Muscle of arm (tissue), 14 donors: ENCODE measurements at places on chromosomes 6 and 20. TPM values are rescaled to one million over a fixed set of nuclear protein-coding genes. Genes with fewer than 3 reads are reported as not detected.

The TNF gene
- polyA plus RNA-seq = 0.40 TPM

The MOCS3 gene
- 2.8 TPM for polyA plus RNA-seq

The TRDN gene
- polyA plus RNA-seq = 239 TPM

The GSTA3 gene
- not detected for polyA plus RNA-seq

The CLVS2 gene
- 0.34 TPM for polyA plus RNA-seq

The SOD2 gene
- 106 TPM for polyA plus RNA-seq

The TINAG gene
- not detected for polyA plus RNA-seq

The TFAP2A gene
- 0.43 TPM for polyA plus RNA-seq

The WFDC5 gene
- polyA plus RNA-seq = not detected

The ANKRD66 gene
- 0.30 TPM for polyA plus RNA-seq

The OOEP gene
- polyA plus RNA-seq = not detected

DNA sequence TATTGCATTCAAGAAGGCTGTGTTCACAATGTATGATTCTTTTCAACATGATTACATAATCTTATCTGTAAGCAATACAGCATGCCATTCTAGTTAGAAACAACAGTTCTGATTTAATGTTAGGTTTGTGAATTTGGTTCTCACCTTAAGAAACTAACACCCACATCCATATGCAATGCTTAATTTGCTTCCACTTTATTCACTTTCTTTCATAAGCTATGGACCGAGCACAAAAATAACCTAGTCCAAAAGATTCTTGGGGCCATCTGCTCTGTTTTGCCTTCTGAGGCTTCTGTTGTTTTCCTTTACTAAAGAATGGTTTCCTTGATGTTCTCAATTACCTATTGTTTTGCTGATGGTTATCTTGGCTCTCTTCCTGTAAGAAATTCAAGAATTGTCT is 258.2 kb downstream of the EYS start:
- DNase-seq = no peak

GRCh38 chr6:9007027-9007426 is 571.7 kb upstream of the SLC35B3 start:
- DNase-seq = no peak

DNA sequence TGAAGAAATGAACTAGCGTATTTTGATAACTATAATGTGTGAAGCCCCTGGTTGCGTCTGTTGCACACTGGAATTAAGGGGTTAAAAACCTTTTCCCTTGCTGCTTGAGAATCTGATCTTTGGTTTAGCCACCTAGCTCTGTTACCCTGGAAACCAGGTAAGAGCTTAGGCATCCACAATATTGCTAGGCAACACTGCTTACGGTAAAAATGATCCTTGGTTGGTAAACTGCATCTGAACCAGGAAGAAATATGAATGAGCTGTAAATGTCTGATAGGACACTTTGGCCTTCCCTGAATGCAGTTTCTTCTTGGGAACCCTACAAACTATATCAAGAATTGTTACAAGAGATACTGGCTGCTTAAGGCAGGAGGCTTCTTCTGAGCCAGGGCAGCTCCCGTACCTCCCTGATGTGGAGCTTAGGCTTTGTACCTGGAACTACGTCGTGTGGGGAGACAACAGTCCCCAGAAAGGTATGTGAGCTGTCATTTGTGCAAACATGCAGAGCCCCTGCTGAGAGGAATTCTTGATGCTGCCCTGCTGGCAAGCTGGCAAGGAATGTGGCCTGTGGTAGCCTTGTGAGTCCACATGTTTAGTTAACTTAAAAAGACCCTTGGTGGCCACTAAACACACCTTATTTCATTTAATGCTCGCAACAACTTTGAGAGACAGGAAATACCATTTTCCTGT is 18.4 kb downstream of the UBE3D start:
- DNase-seq = no peak

DNA sequence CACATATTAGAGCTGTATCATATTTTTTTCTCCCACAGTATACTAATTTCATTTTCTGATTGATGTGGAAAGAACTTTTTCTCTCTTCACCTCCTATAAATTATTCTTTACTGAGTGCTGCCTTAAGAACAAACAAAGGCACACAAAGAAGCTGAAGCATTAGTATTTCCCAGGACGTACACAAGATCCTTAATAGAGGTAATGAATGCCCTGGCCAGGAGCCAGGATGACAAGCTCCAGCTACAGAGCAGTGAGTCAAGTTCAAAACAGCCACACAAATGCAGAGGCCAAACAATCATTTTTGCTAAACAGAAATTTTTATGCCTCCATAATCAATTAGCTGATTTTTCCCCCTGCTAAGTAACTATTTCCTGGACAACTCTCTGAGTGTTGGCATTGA is 639.6 kb downstream of the EPHA7 start:
- peak; percentile 35 for DNase-seq

- DNase-seq = peak; percentile 80
Observed at GRCh38 chr20:25065625-25066338, 7.8 kb upstream of the ACSS1 start.

DNA sequence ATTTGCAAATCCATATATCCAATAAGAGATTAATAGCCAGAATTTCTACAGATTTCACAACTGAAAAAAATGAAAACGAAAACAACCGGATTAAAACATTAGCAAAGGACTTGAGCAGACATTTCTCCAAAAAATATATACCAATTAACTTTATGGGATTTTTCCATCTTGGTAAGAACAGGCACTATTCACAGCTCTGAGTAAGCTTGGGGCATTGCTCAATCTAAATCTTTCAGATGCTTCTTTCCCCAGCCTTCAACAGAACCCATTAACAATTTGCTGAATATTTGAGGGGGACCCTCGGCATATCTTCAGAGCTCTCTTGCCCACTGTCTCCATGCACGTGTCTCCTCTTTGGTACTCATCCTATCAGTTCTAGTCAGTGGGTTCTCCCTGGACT is 111.7 kb upstream of the CD93 start:
- no peak for DNase-seq

GRCh38 chr20:51799401-51799860 is 2.9 kb downstream of the SALL4 start:
- no peak for DNase-seq

GRCh38 chr6:168166627-168167026 is 87.6 kb upstream of the FRMD1 start:
- DNase-seq = no peak

DNA sequence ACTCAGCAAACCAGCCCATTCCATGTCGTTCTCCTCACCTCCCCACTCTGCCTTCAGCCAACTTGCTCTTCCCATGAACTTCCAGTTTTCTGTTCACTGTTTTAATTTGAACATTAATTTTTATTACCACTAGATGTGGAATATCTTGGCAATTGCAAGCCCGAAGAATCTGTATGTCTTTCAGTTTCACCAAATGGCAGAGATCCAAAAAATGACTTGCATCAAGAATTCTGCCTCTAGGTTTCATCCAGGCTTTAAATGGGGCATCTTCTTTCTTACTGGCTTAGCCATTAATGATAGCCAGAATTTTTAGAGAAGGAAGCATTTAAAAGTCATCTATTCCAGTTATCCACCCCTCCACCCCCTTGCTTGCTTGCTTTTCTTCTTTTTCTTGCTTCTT is 39.0 kb downstream of the CAP2 start:
- no peak for DNase-seq

GRCh38 chr6:118617417-118617816 is 34.0 kb downstream of the CEP85L start:
- no peak for DNase-seq

GRCh38 chr6:163338671-163339405 is 75.7 kb upstream of the QKI start:
- peak; percentile 79 for DNase-seq

DNA sequence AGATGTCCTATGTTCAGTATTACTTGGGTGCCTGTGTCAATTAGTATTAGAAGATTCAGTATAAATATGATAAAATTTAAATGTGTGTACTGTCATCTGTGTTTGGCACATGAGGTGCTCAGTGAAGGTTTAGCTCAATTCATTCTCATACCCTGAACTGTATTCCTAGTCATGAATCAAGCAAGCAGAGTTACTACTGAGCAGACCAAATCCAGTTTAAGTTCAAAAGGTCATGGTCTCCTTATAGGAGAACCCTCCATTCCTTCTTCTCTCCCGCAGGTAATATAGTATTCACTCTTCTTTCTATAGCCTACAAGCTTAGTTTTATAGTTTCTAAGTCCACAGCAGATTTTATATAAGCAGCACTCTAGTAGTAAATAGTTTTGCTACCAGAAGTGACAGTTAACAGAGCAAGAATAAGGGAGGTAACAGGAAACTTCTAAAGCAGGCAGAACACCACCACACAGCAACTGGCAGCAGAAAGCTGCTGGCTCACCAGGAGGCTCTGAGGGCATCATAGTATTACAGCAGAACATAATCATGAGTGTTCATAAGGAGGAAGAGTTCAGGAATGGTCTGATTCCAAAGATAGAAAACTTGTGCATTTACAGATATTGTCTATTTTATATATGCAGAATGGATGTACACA is 133.2 kb downstream of the SLC16A10 start:
- DNase-seq = no peak

DNA sequence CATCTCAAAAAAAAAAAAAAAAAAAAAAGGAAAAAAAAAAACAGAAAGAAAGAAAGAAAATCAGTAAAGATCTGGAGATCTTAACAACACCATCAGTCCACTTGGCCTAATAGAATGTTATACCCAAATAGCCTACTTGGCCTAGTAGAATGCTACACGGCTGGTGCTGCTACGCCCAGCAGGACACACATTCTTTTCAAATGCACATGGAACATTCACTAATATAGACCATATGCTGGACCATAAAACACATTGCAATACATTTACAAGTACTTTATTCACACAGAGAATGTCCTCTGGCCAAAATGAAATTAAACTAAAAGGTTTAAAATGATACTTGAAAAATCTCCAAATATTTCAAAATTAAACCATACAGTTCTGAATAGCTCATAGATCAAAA is 80.0 kb upstream of the TNFAIP3 start:
- no peak for DNase-seq

GRCh38 chr6:33886673-33887144 is 82.9 kb upstream of the MLN start:
- DNase-seq = no peak

- DNase-seq = no peak
Observed at GRCh38 chr6:92125681-92126080, 1293.7 kb downstream of the EPHA7 start.

DNA sequence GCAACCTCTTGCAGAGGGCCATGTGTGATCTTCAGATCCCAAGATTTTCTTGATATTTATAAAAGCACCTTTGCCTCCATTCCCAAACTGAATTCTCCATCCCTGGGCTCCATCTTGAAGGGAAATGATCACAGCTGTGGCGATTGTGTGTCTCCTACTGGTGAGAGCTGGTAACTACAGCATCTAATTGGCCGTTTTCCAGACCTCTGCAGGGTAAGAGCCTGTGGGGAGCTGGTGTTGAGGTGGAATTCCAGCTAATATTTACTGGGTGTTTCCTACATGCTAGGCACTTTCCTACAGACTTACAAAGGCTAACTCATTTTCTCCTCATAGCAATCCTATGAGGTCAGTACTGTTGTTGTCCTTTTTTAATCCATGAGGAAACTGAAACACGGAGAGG is 59.2 kb upstream of the FNDC1 start:
- DNase-seq = no peak

DNA sequence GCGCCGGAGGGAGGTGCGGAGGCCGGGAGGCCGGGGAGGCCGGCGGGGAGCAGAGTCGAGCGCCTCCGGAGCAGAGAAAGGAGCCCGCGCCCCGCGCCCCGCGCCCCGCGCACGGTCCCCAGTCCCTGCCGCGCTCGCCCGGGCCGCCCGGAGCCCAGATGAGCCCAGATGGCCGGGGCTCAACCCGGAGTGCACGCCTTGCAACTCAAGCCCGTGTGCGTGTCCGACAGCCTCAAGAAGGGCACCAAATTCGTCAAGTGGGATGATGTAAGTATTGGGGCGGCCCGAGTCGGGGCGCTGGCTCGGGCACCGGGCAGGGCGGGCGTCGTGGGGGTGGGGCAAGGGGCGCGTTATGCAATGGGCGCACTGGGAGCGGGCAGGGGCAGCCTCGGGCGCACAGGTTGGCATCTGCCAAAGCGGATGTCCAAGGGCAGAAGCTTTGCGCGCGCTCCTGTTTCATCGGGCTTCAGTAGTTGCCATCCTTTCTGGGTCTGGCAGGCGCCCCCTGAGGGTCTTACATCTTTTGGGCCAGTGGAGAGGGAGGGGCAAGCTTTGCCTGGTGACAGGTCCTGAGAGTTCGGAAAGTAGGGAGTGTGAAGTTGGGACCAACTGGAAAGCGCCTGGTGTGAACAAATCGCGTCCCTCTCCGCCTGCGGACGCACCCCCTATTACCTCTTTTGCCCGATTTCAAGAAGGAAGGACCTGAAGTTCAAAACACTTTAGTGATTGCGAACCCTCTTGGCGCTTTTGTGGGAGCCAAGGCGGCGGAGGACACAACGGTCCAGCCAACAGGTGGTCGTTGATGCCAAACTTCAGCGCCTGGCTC is 631 bp downstream of the PLCB1 start:
- no peak for DNase-seq

- DNase-seq = no peak
Observed at GRCh38 chr6:135346747-135347146, 150.8 kb downstream of the AHI1 start.

GRCh38 chr6:30541515-30542403 is 14.5 kb downstream of the GNL1 start:
- peak; percentile 87 for DNase-seq

DNA sequence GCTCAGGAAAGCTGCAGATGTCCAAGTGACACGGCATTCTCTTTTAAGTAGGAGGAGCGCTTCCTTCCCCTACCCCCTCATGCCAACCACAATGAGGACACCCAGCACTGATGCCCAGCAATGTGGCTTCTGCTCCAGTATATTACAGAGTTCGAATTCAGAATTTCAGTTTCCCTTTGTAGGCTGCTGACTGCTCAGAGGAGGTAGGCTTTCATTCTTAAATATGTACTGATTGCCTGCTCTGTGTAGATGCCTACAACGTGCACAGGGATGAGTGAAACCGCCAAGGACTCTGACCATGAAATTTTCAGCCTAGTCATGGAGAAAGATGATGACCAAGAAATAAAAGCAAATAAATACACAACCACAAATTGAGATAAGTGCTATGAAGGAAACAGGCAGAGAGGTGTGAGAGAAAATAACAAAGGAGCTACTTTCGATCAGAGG is 50.9 kb upstream of the TNFAIP3 start:
- DNase-seq = no peak

DNA sequence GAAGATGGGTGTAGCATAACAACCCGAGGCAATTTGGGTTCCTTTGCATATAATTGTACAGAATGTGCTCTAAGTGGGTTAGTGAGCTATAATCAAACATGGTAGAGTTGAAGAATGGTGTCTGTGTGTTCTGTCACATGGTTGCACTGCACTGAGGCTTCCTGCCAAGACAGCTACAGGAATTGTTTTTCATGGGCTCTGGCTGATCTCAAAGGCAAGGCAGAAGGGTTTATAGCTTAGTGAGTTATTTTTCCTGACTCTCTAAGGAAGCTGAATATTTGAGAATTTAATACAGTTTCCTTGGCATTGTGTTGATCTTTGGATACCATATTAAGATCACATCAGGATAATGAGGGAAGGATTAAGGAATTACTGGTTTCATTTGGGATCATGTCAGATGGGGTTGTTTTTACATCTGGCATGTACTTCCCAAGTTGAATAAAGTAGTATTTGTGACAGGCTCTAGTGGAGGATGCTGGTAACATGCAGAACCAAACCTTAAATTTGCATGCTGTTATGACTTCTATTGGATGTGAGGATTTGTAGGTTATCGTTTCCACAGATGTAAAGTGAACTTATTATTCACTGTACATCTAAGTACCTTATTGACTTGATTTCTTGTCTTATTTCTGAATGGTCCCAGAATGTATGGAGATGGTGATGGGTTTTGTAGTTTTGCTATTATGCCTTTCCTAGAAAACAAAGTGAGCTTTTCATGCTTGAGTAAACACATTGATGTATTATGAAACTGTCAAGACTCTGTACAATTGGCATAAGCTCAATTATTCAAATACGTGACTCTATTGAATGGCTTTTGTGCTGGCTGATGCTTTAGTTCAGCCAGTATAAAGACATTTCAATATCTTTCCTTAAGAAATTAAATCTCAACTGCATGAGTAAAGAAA is 43.3 kb downstream of the LRRC1 start:
- DNase-seq = no peak
